ENCODE measurements at places on chromosomes 7 and 10.

GRCh38 chr7:27171637-27172314 is 2.3 kb downstream of the HOXA10 start:
- no peak for DNase-seq

GRCh38 chr7:121525155-121525819 is 129.2 kb upstream of the FAM3C start:
- DNase-seq: no peak

DNA sequence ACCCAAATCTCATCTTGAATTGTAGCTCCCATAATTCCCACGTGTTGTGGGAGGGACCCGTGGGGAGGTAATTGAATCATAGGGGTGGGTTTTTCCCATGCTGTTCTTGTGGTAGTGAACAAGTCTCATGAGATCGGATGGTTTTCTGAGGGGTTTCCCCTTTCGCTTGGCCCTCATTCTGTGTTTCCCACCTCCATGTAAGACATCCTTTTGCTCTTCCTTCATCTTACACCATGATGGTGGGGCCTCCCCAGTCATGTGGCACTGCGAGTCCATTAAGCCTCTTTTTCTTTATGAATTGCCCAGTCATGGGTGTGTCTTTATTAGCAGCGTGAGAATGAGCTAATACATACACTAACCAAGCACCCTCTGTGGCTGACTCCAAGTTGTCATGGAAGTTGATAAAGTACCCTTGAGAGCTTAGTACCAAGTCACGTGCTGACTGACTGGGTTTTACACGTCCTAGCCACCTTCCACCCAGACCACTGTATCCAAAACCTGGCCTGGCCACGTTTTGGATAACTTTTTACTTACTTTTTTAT is 614.4 kb downstream of the SDK1 start:
- no peak for DNase-seq

- no peak for DNase-seq
Measured at GRCh38 chr7:100908512-100908911, 12.8 kb upstream of the ACHE start.

Measured in left renal pelvis (tissue), 4 donors.